EH (cell line): ENCODE measurements at places on chromosomes 2 and 18.

DNA sequence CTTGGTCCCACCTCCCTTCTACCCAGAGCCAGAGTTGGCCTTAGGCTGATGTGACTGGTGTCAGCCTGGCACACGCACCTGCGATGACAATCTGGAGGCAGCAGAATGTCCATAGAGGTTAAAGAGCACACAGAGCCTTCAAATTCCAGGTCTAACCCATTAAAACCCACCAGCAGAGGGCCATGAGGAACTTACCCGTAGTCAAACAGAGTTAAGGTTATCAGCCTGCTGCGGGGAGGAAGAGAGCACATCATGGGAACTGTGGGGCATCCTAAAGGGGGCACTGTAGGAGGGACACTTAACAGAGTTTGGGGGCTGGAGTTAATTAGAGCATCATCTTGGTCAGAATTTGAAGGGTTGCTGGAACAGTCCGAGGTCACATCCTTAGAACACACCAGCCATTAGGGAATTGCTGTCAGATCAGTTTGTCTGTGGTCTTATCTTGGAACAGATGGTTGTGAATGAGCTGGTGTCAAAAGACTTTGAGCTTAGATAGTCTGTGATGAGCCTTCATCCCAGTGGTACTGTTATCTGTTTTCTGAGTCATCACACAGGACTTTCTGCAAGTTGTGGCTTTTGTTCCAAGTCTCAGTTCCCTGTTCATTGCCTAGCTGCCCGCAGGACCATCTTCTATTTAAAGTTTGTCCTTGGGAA is 248.6 kb downstream of the LOXHD1 start:
- no peak for DNase-seq

- no peak for DNase-seq
Measured at GRCh38 chr18:45820106-45820745, 5.2 kb upstream of the SIGLEC15 start.

DNA sequence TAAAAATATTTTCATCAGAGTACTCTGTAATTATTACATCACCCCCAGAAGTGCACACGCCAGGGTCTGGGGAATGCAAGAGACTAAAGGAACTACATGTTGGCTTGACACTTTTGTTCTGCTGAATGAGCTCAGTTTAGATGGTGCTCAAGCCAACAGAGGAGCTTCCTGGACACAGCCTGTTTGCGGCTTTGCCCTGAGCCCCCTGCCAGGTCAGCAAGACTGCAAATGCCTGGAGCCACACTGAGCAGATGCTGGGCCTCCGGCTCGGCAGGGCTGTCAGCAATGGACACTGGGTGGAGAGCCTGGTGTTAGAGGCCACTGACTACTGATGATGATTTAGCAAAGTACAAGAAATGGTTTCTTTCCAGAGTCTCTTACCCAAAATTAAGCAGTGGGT is 31.9 kb downstream of the PTPN18 start:
- no peak for DNase-seq

- peak; percentile 94 for DNase-seq
Measured at GRCh38 chr2:151357359-151357758, at the start of gene TNFAIP6. TNFAIP6 (plus strand) TSS chr2:151357592; CDS start chr2:151357667, 75 bp downstream.

DNA sequence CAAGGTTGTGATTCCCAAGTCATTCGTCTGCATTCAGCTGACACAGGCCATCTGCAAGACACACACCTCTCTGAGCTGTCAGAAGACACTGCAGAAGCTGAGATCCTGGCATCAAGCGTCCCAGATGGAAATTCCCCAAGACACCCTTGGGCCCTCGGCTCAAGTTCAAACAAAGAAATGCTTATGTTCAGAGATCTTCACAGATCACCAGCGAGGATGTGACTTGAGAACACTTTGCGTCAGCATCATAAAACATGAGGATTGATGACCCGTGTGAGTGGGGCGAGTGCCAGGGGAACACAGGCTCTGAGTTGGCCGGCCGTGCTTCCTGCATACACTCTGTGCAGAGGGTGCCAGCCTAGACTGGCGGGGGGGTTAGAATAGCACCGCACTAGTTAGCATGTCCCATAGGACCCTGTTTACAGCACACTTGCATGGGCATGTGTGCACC is 36.8 kb downstream of the KCNIP3 start:
- DNase-seq = peak; percentile 99

DNA sequence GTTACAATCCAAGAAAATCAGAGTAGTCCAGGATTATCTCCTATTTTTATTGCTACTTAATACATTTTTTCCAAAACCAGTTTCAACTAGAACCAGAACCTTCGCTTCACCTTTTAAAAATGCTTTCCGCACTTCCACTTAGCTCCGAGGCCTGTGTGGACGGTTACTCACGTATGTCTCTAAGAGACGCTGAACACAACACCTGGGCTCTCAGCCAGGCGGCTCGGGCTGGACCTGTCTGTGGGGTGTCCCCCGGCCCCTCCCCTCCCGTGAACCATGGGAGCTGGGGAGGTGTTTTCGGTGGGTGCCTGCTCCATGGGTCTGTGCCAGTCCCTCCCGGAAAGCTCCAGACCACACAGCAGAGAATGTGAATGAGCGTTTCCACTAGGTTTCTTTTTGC is 223.8 kb downstream of the GLI2 start:
- no peak for DNase-seq

GRCh38 chr2:7265286-7265685 is 348.1 kb downstream of the RNF144A start:
- DNase-seq = no peak

- peak; percentile 94 for DNase-seq
Measured at GRCh38 chr2:208363485-208363884, 43.1 kb upstream of the PTH2R start.

- DNase-seq = no peak
Measured at GRCh38 chr2:12265646-12266045, 451.1 kb upstream of the TRIB2 start.

- DNase-seq = peak; percentile 61
Measured at GRCh38 chr2:202032846-202033316, 774 bp upstream of the FZD7 start.

DNA sequence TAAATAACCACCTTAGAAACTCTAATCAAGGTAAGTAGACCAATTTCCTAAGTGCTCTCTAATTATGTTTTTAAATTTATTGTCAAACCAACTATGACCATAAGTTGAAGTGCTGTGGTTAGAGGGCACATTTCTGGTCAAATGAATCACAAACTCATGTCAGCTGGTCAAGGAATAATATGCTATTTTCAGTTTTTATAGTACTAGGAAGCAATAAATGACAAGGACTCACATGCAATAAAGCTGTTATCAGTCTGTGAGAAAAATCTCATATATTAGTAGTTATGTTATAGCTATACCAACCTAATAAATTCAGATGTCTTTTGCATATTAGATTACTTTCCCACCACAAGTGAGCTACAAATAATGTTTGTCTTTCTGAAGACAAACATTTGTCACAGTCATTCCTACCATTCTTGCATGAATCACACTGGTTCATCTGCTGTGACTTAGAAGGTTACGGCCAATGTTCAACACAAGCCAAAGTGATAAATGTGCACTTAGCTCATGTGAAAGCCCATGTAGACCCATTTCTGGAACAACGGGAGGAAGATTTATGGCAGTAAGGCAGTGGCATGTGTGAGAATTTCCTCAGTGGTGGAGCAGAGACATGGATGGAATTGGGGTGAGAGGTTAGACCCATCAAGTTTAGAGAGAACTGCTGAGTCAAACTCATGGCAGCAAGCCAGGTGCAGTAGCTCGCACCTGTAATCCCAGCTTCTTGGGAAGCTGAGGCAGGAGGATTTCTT is 27.4 kb upstream of the CCNYL1 start:
- peak; percentile 99 for DNase-seq

DNA sequence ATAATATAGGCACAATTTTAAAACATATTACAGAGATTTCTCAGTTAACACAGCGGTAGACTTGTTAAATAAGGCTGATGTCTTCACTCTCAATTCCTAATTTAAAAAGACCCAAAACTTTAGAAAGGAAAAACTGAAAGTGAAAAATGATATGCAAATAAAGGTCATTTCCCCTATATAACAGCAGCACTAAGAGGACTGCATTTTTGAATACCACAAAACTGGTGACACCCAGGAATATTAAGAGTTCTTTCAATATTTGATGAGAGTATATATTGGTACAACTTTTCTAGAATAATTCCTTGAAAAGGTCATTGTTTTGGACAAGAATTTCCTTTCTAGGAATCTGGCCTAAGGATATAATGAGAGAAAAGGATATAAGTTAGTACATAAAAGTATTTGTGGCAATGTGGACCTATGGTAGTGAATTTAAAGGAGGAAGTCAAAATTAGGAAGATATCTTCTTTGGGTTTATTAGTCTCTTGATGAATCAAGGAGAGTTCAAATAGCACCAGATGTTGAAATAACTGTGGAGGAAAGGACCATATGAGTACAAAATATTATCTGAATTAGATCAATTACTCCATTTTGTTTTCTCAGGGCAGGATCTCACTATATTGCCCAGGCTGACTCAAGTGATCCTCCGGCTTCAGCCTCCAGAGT is 70.3 kb downstream of the TMEM237 start:
- no peak for DNase-seq

DNA sequence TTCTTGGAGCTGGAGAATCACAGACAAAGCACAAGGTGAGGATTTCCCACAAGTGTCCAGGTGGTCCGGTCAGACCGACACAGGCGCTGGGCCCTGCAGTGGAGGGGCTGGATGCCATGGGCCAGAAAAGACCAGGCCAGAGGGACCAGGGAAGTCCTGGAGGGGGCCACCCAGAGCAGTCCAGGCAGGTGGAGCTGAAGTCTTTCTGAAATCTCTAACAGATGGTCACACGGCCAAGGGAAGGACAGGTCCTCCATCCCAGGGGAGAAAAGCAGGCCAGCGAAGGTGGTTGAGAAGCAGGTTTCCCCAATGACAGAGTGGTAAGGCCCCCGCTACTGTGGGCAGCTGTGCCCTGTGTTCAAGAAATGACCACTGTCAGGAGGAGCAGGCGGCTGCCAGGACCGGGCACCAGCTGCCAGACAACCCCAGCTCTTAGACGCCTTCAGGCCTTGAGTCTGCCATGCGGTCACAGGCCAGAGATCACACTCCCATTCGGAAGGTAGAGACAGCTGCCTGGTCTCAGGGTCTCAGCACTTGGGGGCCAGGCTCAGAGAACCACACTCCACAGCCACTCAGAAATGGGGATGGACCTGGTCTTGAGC is 25.9 kb downstream of the HS1BP3 start:
- DNase-seq = no peak

GRCh38 chr2:46318579-46319460 is 21.6 kb downstream of the EPAS1 start:
- no peak for DNase-seq

DNA sequence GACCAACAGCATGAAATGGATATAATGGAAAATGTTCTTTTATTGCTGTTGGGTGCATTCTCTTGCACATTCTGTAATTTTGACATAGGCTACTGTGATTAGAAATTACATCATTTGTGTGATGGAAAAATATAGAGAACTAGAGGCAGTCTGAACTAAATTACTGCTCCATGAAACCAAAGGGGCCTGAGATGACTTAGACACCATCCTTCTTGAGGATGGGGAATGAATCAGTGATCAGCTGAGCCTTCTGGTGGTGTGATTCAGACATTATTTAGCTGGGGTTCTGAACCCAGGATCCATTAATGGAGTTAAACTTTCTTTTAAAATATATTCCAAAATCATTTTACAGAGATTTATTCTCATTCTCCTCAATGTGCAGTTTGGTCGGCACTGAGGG is 135.8 kb downstream of the LDLRAD4 start:
- no peak for DNase-seq

DNA sequence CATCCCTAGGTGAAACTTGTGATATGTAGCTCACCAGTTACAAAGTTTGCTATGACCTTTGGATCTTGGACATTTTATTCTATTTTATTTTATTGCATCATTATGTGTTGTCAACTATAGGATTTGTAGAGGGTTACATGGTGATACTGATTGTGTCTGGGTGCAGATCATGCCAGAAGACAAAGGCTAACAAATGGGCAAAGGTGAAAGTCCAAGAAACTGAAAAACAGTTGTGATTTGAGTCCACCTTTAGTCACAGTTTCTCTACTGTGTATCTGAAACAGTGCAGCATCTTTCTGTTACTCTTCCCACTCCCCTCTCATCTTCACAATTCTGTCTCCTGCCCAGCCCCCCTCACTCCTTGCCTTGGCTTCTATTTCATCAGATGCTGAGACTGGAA is 111.9 kb upstream of the LYPD6 start:
- no peak for DNase-seq

DNA sequence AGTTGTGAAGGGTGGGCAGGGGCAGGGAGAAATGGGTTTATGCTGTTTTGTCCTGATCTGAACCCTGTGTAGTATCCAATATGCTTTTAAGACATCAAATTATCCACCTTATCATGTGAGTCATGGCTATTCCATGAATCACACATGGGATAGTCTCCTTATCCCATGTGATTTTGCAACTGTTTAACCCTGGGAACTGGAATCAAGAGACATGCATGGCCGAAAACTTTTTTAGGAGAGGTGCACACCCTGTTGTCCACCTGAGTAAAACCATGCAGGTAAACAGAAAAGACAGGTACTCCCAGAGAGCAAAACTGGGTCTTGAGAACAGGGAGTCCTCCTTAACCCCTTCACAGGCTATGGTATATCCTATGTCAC is 490.6 kb upstream of the HS6ST1 start:
- DNase-seq = no peak

DNA sequence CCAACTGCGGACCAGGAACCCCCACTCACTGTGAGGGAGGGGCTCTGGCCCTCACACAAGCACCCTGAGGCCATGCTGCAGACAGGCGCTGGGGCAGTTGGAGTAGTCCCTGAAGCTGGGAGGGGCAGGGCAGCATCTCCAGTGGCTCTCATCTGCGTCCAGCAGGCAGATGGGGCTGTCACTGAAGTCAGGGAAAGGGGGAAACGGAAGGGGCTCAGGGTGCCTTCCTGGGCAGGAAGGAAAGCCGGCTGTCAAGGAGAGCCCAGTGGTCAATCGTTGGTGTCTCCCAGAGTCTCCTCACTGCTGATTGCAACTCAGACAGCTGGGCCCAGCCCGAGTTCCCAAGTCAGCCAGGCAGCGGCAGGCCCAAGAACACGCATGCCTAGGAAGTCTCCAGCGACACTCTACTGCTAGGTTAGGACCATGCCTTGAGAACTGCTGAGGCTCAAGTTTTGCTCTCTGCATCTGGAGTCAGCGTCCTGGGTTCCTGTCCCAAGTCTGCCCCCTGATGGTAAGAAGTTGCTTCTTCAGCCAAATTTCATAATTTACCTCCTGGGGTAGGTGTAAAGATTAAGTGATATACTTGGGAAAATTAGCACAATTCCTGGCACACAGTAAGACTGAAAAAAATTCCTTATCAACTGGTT is 27.4 kb upstream of the NMUR1 start:
- DNase-seq = peak; percentile 81
